ENCODE measurements at places on chromosomes 3 and 15.

DNA sequence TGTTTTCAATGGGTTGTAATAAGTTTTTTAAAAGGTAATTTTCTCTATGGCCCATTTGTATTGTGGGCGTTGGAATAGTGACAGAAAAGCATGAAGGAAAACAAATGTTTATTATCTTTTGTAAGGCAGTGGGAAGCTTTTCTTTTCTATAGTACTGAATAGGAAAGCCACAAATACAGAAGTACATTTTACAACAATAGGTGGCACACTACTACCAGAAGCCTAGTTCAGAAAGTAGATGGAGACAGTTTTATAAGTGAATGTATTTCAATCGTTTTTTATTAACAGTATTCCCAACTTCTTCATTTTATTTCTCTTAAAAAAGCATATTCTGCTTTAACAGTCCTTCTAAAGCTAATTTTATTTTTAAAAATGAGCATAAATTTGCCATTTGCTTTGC is 296.7 kb downstream of the PTPRG start:
- DNase-seq, result no peak

GRCh38 chr3:177904621-177905020 is 631.6 kb upstream of the KCNMB2 start:
- DNase-seq, result no peak

DNA sequence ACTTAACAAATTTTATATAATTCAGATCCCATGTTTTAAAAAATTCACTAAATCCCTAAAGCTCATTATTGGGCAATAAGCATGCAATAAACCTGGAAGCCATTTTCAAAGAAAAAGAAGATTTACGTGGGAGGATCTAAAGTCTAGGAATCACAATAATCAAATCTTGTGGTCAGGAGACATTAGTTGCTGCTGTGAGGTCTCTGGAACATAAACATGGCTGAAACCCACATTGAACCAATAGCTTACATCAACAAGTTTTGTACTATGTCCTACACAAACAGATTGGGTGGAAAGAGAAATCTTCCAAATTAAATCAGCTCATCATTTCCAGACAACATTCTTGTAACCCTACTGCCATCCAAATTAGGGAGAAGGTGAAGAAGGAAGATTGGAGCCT is 121.9 kb upstream of the EPHA3 start:
- no peak for DNase-seq

DNA sequence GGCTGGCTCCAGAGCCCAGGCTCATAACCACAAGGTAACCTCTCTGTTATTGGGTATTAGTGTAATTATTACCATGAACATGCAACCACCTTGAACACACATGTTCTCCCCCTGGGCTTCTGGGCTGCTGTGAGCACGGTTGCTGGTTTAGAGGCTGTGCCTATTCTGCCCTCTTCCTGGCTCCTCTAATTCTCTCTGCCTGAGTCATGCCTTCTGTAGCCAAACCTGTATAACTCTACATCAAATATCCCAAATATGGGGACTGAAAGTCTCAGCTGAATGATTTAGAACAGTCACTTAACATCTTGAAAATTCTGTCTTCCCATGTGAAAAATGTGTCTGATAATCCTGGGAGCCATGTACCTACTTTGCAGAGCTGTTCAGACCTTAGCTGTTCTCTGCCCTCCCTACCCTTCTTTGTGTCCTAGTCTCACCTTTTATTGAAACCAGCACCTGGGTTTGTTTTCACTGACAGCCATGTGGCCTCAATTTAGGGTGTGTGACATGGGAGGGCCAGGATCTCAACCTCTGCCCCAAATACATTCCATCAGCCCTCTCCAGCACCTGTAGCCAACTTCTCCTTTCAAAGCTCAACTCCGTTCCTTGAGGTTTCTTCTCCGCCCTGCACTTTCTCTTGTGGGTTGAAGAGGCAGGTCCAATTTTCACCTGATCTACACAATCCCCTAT is 60.7 kb downstream of the PDZRN3 start:
- DNase-seq, result no peak

DNA sequence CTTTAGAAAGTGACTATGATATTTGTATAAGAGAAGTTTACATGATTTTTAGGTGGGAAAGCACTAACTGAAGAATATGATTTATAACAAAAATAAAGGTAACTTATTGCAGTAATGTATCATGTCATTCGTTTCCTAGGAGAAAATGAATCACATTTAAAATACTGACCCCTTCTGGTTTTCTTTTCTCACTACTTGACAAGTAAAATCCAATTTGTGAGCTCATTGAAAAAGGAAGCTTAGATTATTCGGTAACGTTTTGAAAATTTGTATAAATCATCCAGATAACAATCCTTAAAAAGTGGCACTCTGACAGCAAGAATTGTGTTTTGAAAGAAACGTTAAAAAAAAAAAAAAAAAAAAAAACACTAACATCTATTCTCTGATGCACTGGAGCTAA is 39.0 kb downstream of the NSUN3 start:
- no peak for DNase-seq

GRCh38 chr3:55565521-55565920 is 78.4 kb upstream of the WNT5A start:
- no peak for DNase-seq

- no peak for DNase-seq
These were observed 331.6 kb upstream of the ARL6 start for GRCh38 chr3:97432914-97433313.

Data from activated CD4-positive, alpha-beta memory T cell treated with anti-CD3 and anti-CD28 coated beads for 36 hours (primary cell).